ENCODE measurements at places on chromosomes 16 and 17.
A peak's percentile ranks its signal among the peaks of the same experiment; 100 is the strongest.

GRCh38 chr16:29760567-29761279 lies 14.9 kb upstream of the C16orf54 start:
- no peak for DNase-seq

DNA sequence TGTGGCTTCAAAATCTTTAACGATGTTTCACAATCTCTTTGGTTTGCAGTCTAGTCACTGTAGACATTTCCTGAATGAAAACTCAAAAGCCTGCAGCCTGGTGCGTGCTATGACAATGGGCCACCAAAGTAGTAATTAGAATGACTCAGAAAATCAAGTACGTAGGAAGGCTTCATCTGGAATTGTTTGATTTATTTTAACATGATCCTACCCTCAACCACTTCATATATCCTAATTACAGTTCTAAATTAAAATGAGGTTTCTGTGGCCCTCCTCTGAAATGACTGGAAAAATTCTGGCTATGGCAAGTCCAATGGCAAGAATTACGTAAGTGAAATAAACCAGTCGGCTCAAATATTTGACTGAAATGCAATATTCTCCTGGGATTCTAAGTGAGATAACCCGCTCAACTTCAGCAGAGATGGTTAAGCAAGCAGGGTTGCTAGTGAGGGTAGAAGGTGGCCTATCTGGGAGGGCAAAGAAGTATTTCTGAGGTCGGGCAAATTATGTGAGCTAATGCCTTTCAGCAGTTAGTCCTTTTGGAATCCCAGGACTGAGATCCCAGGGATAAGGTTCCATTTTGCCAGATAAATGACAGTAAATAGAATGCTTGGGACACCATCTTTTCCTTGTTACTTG lies 145.6 kb upstream of the MYOCD start:
- peak; percentile 83 for DNase-seq

DNA sequence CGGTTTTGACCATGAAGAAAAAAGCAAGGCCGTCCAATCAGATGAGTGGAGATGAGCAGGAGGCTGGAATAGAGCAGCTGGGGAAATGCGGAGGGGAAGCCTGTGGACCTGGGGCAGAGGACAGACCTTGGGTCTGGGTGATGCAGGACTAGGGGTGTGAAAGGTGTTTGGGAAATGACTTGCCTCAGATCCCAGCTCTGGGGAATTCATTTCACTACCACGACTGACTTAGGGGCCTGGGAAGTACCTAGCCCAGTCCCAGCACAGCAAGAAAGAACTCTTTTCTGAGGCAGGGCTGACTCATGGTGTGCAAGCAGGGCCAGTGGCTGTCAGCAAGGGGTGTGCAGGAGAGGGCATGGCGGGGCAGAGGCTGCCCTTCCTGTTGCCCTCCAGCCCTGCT lies 14.8 kb downstream of the DNAI2 start:
- no peak for DNase-seq

DNA sequence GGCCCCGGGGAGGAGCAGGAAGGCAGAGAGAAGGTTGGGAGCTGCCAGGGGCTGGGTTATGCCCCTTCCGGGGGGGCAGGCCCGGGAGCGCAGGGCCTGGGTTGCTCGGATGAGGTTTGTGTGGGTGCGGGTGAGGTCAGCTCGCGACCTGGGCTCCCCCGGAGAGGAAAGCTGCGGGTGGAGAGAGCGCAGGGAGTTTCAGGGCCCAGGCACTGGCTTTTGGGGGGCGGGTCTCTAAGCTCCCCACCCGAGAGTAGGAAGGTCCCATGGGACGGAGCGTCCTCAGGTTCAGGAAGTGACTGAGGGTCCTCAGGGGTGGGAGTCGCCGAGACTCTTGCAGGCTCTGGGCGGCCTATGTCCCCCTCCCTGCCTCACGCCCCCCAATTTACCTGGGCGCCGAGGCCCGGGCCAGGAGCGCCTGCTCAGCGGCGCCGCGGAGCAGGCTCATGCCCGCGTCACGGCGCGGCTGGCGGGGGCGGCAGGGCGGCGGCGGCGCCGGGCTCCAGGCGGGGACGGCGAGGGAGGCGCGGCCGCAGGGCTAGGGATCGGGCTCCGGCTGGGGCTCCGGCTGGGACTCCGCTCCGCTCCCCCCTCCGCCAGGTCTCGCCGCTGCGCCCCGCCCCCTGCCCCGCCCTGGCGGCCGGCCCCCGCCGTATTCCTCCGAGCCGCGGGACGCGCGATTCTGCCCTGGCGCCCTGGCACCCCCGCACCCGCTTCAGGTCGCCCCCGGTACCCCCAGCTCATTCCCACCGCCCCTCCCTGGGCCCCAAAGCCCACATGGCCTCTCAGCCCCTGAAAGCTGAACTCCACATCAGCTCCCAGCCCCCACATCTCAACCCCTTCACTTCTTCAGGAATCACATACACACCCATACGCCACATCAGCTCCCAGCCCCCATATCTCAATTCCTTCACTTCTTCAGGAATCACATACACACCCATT lies at the start of gene DOK4:
Gene DOK4 (minus strand): TSS at position 578 of the 942 bp plus-strand sequence. CDS start 6,986 bp downstream, outside the sequence.
- DNase-seq, result peak; percentile 60

Data from AG10803 (cell line).